ENCODE measurements at places on chromosomes 5 and 9.

GRCh38 chr9:128684065-128684324 is 5.0 kb upstream of the SET start:
- DNase-seq: no peak

DNA sequence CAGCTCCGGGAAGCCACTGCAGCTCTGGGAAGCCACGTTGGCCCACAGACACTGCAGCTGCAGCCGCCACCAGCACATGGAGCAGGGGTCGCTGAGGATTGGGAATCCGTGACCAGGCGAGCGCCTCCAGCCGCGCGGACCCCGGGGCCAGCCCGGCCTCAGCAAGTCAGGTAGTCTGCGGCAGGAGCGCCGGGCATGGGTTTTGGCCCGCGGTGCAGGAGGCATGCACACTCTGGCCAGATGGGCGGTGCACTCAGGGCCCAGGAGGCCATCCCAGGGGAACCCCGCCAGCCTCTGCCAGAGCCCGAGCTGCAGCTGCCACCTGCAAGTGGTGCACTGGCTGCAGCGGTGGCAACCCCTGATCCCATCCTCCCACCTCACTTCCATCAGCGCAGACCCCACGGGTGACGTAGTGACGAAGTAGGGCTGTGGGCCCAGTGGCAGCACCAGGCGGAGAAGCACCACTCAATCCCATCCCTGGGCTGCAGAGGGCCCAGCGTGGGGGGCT is 368.3 kb upstream of the SPATA31A5 start:
- no peak for DNase-seq

- DNase-seq: no peak
These were observed 93.2 kb downstream of the CDO1 start for GRCh38 chr5:115723220-115723619.

GRCh38 chr5:159178978-159179377 is 30.4 kb downstream of the RNF145 start:
- DNase-seq: peak; percentile 93

GRCh38 chr9:128575469-128575868 is 23.1 kb downstream of the SPTAN1 start:
- peak; percentile 17 for DNase-seq

- DNase-seq: no peak
These were observed 194.0 kb upstream of the KLF4 start for GRCh38 chr9:107683566-107683965.

Data from fibroblast of upper back skin (primary cell).